ENCODE measurements at places on chromosomes 4 and X.
A peak's percentile ranks its signal among the peaks of the same experiment; 100 is the strongest.

- no peak for DNase-seq
These were observed 38.0 kb upstream of the SPARCL1 start for GRCh38 chr4:87567191-87567590.

DNA sequence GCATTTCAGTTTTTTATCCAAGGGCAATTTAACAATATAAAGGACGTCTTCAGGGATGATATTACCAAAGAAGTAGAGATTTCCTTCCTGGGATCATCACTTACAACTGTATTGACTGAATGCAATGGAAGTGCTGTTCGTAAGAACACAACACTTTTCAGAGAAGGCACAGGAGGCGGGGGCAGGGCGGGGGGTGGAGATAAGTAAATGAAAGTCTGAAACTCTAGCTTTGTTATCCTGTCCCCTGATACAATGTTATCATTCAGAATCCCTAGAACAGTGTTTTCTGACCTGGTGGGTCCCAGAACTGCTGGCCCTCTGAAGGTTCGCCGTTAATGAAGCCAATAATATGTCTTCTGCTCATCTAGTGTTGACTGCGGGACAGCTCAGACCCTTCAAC is 124.6 kb downstream of the NSUN7 start:
- DNase-seq, result no peak

DNA sequence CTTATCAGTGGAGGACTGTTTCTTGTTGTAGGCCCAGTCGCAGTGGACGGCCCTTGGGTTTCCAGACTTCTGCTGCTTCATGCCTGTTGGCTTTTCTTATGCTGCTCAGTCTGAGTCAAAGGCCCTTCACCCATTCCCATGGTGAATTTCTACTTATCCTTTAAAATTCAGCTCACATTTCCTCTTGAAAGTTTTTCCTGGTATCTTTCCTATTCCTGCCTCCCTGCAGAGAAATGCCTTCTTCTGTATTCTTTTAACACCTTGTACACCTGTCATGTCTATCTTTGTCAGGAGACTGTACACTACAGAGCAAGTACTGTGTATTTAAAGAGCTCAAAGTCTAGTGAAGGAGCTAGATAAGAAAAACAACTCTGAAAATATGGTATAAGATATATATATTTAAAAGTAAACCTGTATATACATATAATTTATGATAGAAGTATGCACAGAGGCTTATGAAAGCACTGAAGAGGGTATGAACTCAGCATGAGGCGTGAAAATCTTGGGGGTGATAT is 22.0 kb downstream of the NPNT start:
- no peak for DNase-seq

DNA sequence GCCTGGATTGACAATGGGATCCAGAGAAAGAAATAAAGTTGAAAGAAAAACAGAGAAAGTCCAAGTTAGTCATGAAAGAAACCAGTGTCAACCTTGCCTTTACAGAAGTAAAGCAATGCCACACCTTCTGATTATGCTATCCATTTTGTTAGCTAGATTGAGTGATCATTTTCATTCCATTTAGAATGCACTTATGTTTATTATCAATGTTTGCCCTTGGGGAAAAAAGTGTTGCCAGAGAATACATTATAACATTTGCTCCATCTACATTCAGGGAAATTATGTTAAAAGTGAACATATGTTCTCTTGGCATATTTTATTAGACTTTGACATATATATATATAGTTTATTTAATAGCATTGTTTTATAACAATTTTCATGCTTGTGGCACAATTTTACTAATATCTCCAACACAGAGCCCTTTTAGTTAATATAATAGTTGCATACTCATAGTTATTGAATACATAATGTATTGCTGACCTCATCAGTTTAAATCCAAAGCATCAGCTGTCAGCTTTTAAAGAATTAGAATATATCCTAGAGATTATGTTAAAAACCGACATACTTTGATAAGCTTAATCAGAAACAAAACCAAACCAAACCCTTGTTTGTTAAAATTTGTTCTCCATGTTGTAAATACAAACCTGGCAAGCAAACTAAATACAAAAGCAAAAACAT is 134.2 kb downstream of the SORBS2 start:
- no peak for DNase-seq

DNA sequence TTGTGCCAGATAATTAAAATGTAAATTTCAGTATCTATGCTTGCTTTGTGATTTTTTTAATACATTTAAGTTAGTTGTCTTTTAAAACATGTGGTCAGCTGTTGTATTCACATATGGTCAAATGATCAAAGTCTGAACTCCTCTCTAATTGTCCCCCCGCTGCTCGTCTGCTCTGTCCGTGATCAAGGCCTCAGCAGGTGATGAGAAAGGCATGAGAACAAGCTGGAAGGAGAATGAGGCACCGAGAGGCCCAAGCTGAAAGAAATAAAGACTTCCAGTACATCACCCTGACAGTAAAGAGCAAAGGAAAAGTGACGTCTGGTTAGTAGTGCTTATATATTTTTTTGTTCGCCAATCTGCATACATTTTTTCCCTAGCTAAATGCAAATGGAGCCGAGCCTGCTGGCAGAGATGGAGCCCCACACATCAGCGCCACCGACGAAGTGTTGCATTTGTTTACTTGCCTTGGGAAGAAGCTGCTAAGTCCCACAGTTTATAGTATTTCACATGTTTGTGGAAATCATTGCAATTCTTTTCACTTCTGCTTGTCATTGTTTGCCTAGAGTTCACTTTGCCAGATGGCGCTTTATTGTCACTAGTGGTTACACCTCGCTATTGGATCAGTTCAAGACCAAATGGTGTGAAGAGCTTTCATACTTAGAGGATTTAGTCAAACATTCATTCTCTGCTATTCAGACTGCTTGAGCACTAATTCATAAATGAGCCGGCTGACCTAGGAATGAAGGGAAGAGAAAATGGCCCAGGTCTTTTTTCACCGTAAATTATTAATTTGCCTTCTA is 181.5 kb downstream of the ZIC3 start:
- no peak for DNase-seq

- DNase-seq, result no peak
These were observed 14.6 kb upstream of the KIAA0232 start for GRCh38 chr4:6767748-6768538.

- peak; percentile 14 for DNase-seq
These were observed 177.4 kb upstream of the LEF1 start for GRCh38 chr4:108345862-108346817.

DNA sequence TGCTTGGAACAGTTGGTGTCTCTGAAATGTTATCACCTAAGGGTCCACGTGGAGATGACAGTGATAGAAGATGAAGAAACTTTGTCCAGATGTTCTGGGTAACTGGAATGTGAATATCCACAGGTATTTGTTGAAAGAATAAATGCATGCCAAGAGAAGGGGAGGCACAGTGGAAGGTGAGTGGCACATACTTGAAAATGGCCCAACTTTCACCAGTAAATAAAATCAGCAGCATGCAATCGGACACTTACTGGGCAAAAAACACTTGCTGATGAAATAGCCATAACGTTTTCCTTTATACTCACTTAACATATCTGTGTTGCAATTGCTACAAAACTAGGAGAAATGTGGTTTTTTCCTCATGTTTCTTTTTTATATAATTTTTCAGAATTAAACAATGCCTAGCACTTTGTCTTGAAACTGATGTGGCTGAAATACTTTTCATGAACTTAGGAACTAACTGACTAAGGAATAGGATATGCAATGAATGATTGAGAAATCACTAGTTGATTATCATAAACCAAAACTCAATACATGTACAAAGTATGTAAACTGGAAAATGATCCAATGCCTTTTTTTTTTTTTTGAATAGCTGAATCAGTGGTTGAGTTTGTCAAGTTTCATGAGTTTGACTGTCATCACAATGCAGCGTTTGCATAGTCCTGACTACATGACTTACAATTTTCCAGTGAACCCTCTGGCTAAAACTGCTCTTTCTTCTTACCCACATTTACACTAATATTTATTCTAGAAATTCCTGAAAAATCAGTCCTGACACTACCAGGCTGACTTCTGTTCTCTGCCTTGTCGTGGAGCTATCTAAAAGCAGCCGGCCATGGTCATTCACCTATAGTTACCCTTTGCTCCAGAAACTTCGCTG is 127.4 kb downstream of the CPE start:
- no peak for DNase-seq

GRCh38 chrX:39577206-39577984 is 520.4 kb downstream of the BCOR start:
- no peak for DNase-seq

DNA sequence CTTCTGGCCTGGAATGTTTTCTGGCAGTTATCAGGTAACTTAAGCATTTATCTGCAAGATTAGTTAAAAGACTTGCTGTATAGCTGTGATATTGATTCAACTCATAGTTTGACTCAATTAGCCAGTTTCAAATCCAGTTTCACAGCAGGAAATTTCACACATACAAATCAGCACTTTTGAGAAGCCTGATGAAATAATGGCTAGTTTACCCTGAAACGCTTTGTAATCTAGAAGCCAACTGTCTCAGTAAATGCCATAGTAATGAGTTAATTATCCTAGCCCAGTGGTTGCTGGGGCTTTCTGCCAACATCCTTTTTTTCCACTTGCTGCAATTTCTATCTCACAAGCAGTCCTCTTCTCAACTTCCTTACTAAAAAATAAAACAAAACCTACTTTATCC is 53.1 kb downstream of the ARHGEF38 start:
- no peak for DNase-seq

- no peak for DNase-seq
These were observed 15.3 kb downstream of the STAG2 start for GRCh38 chrX:123976706-123977316.

- no peak for DNase-seq
These were observed 2188.9 kb upstream of the TENM3 start for GRCh38 chr4:180054291-180054690.

DNA sequence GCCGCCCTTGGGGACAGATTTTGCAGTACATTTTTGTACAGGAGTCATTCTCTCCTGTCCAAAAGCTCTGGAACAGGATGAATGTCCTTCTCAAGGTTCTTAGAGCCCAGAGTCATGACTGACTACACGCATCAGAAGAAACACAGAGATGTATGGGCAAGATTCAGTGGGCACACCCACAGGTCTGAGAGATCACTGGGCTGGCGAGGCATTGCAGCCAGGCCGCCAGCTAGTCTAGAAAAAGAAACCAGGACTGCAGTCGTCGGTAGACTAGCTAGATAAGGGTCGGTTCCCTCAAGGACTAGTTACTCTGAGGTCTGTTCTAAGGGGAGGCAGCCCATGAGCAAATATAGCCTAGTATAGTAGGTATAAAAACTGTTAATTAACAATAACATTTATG is 19.8 kb downstream of the GBA3 start:
- DNase-seq, result no peak

GRCh38 chr4:85773372-85773771 is 298.4 kb downstream of the ARHGAP24 start:
- DNase-seq, result no peak

- no peak for DNase-seq
These were observed 222.4 kb downstream of the SLIT2 start for GRCh38 chr4:20474119-20474518.

- DNase-seq, result no peak
These were observed 103.9 kb downstream of the MMRN1 start for GRCh38 chr4:89998469-89999011.
